ENCODE measurements at places on chromosomes 2 and 18.

DNA sequence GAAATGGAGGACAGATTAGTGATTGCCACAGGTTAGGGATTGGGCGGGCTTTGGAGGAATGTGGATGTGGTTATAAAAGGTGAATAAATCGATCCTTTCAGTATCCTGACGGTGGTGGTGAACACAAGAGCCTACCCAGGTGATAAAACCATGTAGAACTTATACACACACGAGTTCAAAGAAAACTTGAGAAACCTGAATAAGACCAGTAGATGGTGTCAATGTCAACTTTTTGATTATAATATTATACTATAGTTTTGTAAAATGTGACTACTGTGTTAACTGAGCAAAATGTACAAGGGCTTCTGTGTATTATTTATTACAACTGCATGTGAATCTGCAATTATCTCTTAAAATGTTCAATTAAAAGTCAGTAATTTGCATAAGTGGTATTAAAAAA is 136.3 kb downstream of the ERBB4 start:
- no peak for DNase-seq

- no peak for DNase-seq
Observed at GRCh38 chr18:11500153-11501122, 109.0 kb upstream of the SLC35G4 start.

DNA sequence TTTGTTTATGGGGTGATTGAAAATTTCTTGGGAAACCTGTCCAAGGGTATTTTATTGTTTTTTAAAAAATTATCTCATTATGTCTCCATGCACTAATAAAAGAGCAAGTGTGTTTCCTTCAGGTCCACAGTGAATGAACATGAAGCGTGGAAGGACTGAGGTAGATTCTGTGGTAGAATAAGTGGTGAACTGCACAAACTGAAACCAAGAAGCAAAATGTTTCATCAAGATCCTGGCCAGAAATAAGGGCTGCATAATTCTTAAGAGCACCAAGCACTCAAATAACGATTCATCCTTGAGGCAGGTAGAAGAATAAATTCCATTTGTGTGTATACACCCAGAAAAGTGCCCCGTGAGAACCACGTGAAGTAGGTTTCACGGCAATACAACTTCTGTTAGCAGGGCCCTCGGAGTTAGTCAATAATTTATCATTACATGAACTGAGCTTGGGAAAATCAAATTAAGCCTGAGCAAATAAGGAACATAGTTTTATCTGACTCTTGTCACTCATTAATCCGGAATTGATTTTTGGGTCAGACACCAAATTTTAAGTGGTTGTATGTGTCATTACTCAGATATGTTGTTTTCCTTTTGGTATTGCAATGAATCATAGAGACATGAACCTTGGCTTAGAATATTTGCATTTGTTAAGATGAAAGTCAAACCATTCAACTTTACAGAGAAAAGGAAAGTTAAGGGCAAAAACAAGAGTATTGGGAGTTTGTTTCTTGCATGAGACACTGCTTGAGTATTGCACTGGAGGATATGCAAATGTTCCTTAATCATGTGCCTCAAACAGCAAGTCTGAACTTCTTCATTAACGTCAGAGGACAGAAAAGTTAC is 472.6 kb upstream of the NETO1 start:
- no peak for DNase-seq

- no peak for DNase-seq
Observed at GRCh38 chr2:141928476-141928875, 202.3 kb downstream of the LRP1B start.

- no peak for DNase-seq
Observed at GRCh38 chr2:61456746-61457420, 14.0 kb downstream of the USP34 start.

GRCh38 chr2:183024339-183025095 is 13.7 kb downstream of the NCKAP1 start:
- DNase-seq: no peak

DNA sequence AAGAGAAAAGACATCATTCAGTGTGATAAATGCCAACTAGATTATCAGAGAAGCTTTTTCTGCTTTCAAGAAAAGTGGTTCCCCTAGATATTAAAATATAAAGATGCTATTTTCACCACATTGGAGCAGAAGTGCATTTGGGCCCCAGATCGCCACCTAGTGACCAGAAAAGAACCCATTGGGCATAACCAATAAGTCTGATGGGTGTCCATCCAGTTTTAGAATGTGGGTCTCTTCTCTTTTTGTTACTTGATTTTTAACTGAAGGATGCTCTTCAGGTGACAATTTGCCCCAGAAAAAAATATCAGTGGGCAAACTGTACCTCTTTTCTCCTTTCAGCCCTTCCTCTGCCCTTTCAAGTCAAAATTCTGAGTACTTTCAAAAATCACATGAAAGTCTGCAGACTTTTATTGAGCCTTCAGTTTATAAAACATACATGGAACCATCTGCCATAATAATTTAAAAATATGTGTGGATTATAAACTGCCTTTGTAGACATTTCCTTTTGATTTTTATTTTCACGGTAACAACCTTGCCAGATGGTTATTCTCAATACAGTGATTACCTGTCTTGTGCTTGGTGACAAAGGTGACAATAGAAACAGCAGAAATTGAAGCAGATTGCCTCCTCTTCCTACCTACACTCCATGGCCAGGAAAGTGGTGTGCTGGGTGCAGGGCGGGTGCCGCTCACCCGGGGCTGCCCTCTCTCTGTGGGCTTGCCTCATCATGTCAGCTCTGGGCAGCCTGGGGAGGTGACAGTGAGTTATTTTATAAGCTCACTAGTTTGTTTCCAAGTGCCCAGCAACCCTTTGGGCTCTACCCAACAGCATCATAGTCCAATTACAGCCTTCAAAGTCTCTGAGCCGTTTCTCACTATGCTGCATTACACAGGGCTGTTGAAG is 124.5 kb downstream of the DCDC2C start:
- DNase-seq: no peak

GRCh38 chr2:20592106-20593071 is 58.5 kb downstream of the HS1BP3 start:
- no peak for DNase-seq

GRCh38 chr18:59743566-59743965 is 46.3 kb upstream of the CCBE1 start:
- DNase-seq: no peak

DNA sequence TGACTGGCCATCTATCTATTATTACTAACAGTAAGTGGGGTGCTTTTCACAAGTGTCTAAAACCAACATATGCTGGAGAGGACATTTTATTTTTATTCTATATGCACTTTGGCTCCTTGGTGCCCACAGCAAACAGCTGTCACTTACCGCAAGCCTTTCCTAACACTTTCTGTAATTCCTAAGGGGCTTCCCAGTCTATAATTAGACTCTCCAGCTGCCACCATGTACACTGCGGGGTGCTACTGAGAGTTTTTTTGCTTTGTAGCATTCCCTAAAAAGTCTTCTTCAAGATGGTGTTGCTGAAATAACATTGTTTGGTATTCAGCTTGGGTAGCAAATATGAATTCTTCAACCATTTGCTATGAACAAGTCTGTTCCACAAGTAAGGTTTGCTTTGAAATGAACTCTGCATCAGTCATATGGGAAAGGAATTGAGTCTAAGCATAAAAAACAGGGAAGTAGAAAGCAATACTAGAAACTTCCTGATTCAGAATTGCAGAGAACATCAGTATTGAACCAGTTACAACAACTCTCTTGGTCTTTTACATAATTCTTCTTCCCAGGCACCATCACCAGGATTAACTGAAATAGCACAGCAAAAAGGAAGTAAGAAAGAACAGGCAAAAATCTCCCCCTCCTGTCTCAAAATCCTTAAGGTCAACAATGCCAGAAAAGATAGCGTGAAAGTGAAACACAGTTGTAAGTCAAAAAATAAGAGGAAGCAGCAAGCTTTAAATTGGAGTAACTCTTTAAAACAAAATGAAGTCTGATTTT is 28.6 kb downstream of the EPB41L3 start:
- DNase-seq: no peak

DNA sequence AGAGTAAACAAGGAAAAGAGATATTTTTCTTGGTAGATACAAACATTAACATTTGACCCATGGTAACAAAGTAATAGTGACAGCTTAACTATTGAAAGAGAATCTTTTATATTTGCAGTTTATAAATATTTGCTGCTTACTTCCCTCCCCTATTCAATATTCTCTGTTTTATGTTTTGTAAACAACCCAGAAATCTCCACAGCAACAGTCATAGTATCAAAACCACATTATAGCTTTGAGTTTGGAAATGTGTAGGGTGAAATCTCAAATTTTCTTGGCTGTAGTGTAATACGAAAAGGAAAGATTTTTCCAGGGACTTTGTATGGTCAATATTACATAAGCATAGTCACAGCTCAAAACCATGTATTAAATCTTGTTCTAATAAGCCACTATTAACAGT is 511.2 kb downstream of the METTL4 start:
- no peak for DNase-seq

- DNase-seq: peak; percentile 41
Observed at GRCh38 chr18:14086458-14087231, 45.6 kb downstream of the ZNF519 start.

DNA sequence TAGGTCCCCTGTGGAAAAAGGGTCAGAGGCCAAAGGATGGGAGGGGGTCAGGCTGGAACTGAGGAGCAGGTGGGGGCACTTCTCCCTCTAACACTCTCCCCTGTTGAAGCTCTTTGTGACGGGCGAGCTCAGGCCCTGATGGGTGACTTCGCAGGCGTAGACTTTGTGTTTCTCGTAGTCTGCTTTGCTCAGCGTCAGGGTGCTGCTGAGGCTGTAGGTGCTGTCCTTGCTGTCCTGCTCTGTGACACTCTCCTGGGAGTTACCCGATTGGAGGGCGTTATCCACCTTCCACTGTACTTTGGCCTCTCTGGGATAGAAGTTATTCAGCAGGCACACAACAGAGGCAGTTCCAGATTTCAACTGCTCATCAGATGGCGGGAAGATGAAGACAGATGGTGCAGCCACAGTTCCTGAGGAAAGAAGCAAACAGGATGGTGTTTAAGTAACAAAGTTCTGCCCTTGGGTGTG is 165.8 kb downstream of the RPIA start:
- no peak for DNase-seq

GRCh38 chr2:237406371-237406895 is 7.5 kb downstream of the COL6A3 start:
- DNase-seq: no peak

DNA sequence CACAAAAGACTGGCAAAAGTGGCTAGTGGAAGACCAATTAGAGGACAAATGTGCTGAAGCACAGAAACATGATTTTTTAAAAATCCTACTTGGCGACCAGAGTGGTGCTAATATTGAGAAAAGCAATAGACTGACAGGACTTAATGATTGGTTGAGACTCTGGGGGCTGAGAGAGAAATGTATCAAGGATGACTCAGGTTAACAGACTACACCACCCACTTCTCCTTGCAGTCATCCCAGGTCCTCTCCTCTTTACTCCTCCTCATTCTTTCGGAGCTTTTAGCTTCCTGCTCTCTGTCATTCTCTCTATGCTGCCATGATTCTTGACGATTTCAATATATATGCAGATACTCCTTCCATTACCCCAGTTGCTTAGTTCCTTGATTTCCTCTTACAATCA is 54.6 kb upstream of the CYTIP start:
- no peak for DNase-seq

- no peak for DNase-seq
Observed at GRCh38 chr2:10497797-10498251, 49.7 kb upstream of the ODC1 start.

GRCh38 chr2:158138255-158138654 is 36.6 kb downstream of the UPP2 start:
- no peak for DNase-seq

DNA sequence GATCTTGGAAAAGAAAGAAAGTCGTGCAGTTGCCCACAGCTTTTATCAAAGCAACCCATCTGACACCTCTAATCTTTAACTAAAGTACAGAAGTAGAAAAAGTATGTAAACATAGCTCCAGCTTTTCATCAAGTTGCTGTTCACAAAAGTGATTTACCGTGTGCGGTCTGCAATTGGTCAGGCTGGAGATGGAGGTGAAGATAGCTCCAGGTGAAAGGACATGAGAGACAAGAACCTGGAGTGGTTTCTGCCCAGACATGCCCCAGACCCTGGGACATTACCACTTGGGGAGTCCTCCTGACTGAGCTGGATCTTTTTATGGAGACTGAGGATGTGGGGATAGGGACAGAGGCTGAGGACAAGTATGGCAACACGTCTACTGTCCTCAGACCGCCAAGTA is 82.7 kb downstream of the LAMA1 start:
- no peak for DNase-seq

- no peak for DNase-seq
Observed at GRCh38 chr2:124319577-124319976, 294.5 kb downstream of the CNTNAP5 start.

DNA sequence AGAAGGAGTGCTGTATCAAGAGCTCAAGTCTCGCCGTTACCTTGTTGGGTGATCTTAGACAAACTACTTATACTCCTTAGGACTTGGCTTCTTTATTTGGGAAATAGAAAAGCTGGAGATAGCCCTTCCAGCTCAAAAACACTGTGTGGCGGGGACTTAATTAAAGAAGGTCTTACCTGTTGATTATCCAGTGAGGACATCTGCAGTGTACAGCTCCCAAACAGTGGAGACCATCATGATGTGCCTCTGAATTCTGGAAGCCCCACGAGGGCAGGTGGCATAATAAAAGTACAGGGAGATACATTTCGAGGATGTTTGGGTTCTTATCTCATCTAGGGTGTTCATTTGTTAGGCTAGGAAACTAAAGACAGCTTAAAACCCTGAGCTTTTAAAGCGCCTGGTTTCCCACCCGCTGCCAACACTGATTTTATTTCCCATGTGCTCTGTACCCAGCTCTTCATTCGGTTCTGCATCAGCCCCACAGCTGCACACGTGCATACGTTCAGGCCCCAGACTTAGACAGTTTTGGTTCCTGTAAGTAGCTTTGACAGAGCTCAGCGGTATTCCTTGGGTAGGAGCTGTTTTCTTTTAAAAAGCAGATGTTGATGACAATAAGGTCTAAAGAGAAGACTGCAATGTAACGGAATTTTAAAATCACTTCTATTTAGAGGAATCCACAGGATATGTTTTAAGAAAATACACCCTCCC is 80.5 kb upstream of the SIX2 start:
- DNase-seq: no peak

Data from renal cortex interstitium (tissue), 15 donors.